ENCODE measurements at places on chromosomes 4 and X.

- DNase-seq: no peak
- H3K27me3 ChIP-seq: no peaks in the 10 kb centered on the region
- peak overlapping the region; percentile 93 for H3K4me3 ChIP-seq
- H3K4me1 ChIP-seq: no peaks in the 10 kb centered on the region
- H3K27ac ChIP-seq: peak overlapping the region; percentile 97
Measured at GRCh38 chrX:136880003-136880451, 498 bp downstream of the RBMX start.

- H3K36me3 ChIP-seq: no peaks in the 10 kb centered on the region
- H3K4me1 ChIP-seq: peaks cover 15% of the 10 kb centered on the region
- H3K27me3 ChIP-seq: no peaks in the 10 kb centered on the region
Measured at GRCh38 chrX:69032601-69033000, 132.7 kb downstream of the PJA1 start.

DNA sequence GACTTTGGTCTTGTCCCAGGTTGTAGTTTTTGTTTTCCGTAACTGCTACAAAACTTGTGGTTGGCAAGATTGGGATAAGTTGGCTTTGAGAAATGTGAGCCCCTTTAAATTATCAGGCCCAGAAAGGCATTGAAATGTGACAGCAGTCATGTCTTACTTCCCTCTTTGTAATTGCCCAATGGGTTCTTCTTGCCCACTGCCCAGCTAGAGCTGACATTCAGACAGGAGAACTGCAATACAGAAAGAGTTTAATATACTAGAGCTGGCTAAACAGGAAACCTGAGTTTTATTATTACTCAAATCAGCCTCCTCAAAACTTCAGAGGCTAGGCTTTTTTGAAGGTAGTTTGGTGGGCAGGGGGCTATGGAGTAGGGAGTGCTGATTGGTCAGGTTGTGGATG is 288.3 kb downstream of the ZNF674 start:
- no peaks in the 10 kb centered on the region for H3K36me3 ChIP-seq
- H3K27ac ChIP-seq: no peak overlapping the region
- H3K27me3 ChIP-seq: no peaks in the 10 kb centered on the region
- H3K4me1 ChIP-seq: peaks cover 11% of the 10 kb centered on the region
- DNase-seq: no peak

DNA sequence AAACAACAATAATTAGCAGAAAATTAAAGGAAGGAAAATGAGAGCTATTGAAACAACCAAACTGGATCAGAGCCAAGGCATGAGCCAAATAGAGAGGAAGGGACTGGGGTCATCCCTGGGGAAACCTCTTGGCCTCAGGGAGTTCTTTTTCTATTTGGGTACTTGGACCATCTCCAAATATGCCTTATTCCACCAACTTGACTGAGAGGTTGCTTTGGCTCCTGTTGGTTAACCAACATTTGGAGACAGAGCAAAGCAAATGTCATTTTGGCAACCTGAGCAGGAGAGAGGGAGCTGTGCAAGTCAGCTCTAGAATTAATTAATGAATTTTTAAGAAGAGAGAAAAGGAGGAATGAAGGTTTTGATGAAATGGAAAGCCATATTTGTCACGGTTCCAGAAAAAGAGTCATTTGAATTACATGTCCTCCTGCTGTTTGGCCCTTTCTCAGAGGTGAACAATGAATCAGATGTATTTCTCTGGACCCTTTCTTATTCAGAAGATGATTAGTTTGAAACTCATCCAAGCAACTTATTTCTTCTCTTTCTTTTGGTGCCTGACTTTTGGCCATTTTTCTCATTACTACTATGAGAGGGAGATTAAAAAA is 119.1 kb downstream of the CNKSR2 start:
- no peak overlapping the region for H3K27ac ChIP-seq
- peaks cover 10% of the 10 kb centered on the region for H3K4me1 ChIP-seq
- no peaks in the 10 kb centered on the region for H3K27me3 ChIP-seq

GRCh38 chr4:165873298-165874071 is 448 bp downstream of the TLL1 start:
- peaks cover 88% of the 10 kb centered on the region for H3K27me3 ChIP-seq
- H3K4me1 ChIP-seq: peaks cover 8% of the 10 kb centered on the region
- H3K4me3 ChIP-seq: peak overlapping the region; percentile 91
- no peak overlapping the region for H3K27ac ChIP-seq
- peak; percentile 69 for DNase-seq
- no peaks in the 10 kb centered on the region for H3K36me3 ChIP-seq

DNA sequence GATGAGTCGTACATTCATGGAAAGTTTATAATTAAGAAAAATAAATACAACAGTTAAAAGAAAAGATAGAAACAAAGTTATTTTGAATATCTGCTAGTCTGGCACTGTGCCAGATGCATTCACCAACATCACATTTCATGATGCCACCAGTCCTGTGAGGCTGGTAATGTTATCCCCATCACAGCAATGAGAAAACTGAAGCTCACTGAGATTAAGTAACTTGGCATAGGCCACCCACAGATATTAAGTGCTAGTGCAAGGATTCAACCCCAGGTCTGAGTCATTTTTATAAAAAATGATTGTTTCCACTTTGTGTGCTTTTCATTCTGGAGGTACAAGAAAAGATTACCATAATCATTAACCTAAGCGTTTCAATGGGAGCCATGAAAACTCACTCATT is 65.0 kb upstream of the IL15 start:
- DNase-seq: no peak
- H3K4me1 ChIP-seq: no peaks in the 10 kb centered on the region
- no peak overlapping the region for H3K27ac ChIP-seq
- no peaks in the 10 kb centered on the region for H3K27me3 ChIP-seq
- H3K4me3 ChIP-seq: no peak overlapping the region
- no peaks in the 10 kb centered on the region for H3K36me3 ChIP-seq

GRCh38 chr4:25180524-25181131 is 20.4 kb upstream of the SEPSECS start:
- no peak overlapping the region for H3K4me3 ChIP-seq
- no peak for DNase-seq
- no peak overlapping the region for H3K27ac ChIP-seq
- H3K27me3 ChIP-seq: no peaks in the 10 kb centered on the region

DNA sequence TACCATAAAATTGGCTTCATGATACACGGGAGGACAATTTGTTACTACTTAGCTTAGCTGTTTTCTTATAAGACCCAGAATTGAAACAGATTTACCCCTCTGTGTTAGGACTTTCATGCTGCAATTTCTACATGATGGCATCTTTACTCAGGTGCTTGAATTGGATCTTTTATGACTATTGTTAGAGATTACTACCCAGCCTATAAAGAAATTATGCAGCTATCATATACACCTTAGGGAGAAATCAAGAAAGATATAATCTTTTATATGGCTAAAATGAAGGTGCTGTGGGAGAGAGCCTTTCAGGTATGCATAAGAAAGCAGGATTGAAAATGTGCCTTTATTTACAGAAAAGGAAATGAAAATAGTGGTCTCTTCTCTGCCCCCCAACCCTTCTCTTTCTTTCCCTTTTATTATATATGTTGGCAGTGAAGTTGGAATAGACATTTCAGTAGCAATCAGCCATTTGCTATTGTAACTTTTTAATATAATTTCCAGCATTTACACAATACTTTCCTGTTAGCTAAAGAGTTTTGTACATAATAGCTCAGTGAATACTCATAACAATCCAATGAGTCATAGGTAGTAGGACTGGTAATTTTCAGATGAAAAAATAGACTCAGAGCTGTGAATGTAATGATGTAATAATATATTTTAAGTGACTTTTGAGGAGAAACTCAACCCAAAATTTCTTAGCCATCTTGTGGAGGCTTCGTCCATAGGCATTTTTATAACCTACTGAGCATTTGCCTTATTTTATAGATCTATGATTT is 311.8 kb downstream of the ADGRL3 start:
- H3K4me1 ChIP-seq: peaks cover 14% of the 10 kb centered on the region
- peaks cover 7% of the 10 kb centered on the region for H3K36me3 ChIP-seq
- no peak for DNase-seq
- no peak overlapping the region for H3K4me3 ChIP-seq
- no peaks in the 10 kb centered on the region for H3K27me3 ChIP-seq
- no peak overlapping the region for H3K27ac ChIP-seq

DNA sequence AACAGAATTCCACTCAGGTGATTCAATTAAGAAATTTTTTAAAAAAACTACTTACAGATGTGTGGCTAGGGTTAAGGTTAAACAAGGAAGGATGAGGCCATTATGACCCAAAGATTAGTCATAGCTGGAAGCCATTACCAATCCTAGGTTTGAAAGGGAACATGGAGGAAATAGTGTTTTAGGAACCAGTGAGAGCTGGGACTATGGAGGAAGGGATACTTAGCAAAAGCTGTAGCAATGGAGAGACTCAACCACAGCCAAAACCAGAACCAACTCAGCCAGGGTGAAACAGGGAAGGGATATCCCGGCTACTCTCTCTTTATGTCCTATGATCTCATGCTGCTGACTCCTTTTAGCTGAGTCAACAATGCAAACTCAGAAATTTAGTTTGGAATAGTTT is 148.6 kb upstream of the CNKSR2 start:
- H3K36me3 ChIP-seq: no peaks in the 10 kb centered on the region
- H3K4me1 ChIP-seq: no peaks in the 10 kb centered on the region
- no peaks in the 10 kb centered on the region for H3K27me3 ChIP-seq
- no peak overlapping the region for H3K27ac ChIP-seq
- H3K4me3 ChIP-seq: no peak overlapping the region

GRCh38 chr4:143359644-143360193 is 23.0 kb downstream of the GAB1 start:
- DNase-seq: no peak
- H3K27ac ChIP-seq: peak overlapping the region; percentile 89
- no peaks in the 10 kb centered on the region for H3K27me3 ChIP-seq
- H3K36me3 ChIP-seq: peaks cover 6% of the 10 kb centered on the region

DNA sequence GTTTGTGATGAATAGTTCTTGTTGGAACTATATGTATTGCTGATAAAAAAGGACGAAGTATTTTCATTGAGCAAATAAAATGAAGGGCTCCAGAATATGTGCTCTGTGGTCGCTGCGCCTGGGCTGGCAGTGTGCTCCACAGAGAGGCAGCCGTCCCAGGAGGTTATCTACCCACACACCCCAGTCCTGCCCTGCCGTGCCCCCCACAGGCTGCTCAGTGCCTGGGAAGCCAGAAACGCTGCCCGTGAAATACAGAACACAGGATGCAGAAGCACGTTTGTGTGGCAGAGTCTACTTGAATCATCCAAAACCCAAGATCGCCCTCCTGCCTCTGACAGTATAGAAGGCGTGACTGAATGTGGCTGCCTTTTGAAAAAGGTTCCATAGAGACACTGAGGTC is 1.4 kb downstream of the CLDN22 start:
- H3K27me3 ChIP-seq: peaks cover 7% of the 10 kb centered on the region
- H3K4me3 ChIP-seq: no peak overlapping the region
- peaks cover 24% of the 10 kb centered on the region for H3K36me3 ChIP-seq
- no peak overlapping the region for H3K27ac ChIP-seq
- peaks cover 13% of the 10 kb centered on the region for H3K4me1 ChIP-seq
- DNase-seq: no peak

DNA sequence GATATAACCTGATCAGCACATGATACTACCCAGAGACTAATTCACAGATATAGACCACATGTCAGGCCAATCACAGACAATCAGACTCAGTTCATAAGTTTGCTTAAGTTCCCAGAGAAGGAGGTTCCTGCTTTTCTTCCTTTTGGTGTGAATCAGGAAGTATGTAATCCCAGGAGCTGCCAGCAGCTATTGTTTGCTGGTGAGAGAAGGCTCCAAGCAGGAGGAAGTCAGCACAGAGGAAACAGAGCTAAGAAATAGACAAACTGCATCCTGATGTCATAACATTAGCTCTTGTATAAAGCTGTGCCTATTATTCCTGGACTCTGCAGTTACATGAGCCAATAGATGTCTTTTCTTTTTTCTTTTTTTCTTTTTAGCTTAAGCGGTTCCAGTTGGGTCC is 50.9 kb downstream of the UCHL1 start:
- no peak overlapping the region for H3K27ac ChIP-seq
- no peak overlapping the region for H3K4me3 ChIP-seq
- H3K4me1 ChIP-seq: no peaks in the 10 kb centered on the region
- H3K27me3 ChIP-seq: no peaks in the 10 kb centered on the region

DNA sequence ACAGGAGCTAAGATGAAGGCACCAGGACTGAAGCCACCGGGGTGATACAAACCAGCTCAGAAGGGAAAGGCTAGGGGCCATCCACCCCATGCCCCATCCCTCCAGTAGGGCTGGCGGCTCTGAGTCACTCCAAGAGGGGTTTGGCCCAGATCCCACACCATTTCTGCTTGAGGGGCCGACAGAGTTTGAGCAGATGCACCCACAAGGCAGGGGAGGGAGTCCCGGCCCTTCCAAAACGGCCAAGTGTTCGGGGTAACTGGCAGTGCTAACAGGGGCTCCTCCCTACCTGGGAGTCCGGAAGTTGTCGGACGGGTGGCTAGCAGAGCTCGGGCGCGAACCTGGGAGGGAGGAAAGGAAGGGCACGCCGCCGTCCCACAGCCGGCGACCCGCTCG is 412 bp downstream of the SLC10A3 start:
- H3K4me3 ChIP-seq: peak overlapping the region; percentile 88
- H3K4me1 ChIP-seq: no peaks in the 10 kb centered on the region
- no peaks in the 10 kb centered on the region for H3K27me3 ChIP-seq
- H3K36me3 ChIP-seq: no peaks in the 10 kb centered on the region
- peak overlapping the region; percentile 91 for H3K27ac ChIP-seq

- H3K36me3 ChIP-seq: no peaks in the 10 kb centered on the region
- H3K27ac ChIP-seq: peak overlapping the region; percentile 80
- peak overlapping the region; percentile 7 for H3K4me3 ChIP-seq
- no peaks in the 10 kb centered on the region for H3K27me3 ChIP-seq
Measured at GRCh38 chr4:48085821-48086589, 48.0 kb downstream of the TXK start.

GRCh38 chr4:173264684-173265185 is 69.4 kb downstream of the HMGB2 start:
- peaks cover 5% of the 10 kb centered on the region for H3K36me3 ChIP-seq
- H3K27ac ChIP-seq: no peak overlapping the region
- no peaks in the 10 kb centered on the region for H3K27me3 ChIP-seq
- H3K4me3 ChIP-seq: no peak overlapping the region

DNA sequence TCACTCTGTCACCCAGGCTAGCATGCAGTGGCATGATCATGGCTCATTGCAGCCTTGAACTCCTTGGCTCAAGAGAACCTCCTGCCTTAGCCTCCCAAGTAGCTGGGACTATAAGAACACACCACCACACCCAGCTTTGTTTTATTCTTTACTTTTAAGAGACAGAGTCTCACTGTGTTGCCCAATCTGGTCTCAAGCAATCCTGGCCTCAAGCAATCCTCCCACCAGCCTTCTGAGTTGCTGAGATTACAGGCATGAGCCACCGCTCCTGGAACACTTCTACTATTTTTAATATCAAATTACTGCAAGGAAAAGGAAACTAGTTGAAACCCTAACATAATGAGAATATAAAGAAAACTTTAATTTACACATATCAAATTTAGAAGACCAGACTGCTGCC is 85.4 kb downstream of the FAM13A start:
- H3K4me1 ChIP-seq: no peaks in the 10 kb centered on the region
- no peaks in the 10 kb centered on the region for H3K27me3 ChIP-seq
- peaks cover 11% of the 10 kb centered on the region for H3K36me3 ChIP-seq
- no peak for DNase-seq
- no peak overlapping the region for H3K4me3 ChIP-seq

GRCh38 chr4:19844446-19844845 is 407.3 kb upstream of the SLIT2 start:
- H3K36me3 ChIP-seq: no peaks in the 10 kb centered on the region
- H3K4me3 ChIP-seq: no peak overlapping the region
- H3K27me3 ChIP-seq: no peaks in the 10 kb centered on the region
- H3K27ac ChIP-seq: no peak overlapping the region
- DNase-seq: no peak

GRCh38 chr4:27861381-27861787 is 1000.7 kb downstream of the STIM2 start:
- no peak overlapping the region for H3K4me3 ChIP-seq
- H3K4me1 ChIP-seq: no peaks in the 10 kb centered on the region
- no peak overlapping the region for H3K27ac ChIP-seq
- no peaks in the 10 kb centered on the region for H3K27me3 ChIP-seq
- no peaks in the 10 kb centered on the region for H3K36me3 ChIP-seq
